HS-5 (cell line): ENCODE measurements at places on chromosomes 1 and 21.

GRCh38 chr1:18463984-18464664, 16.6 kb upstream of the KLHDC7A start:
- no peak for DNase-seq

DNA sequence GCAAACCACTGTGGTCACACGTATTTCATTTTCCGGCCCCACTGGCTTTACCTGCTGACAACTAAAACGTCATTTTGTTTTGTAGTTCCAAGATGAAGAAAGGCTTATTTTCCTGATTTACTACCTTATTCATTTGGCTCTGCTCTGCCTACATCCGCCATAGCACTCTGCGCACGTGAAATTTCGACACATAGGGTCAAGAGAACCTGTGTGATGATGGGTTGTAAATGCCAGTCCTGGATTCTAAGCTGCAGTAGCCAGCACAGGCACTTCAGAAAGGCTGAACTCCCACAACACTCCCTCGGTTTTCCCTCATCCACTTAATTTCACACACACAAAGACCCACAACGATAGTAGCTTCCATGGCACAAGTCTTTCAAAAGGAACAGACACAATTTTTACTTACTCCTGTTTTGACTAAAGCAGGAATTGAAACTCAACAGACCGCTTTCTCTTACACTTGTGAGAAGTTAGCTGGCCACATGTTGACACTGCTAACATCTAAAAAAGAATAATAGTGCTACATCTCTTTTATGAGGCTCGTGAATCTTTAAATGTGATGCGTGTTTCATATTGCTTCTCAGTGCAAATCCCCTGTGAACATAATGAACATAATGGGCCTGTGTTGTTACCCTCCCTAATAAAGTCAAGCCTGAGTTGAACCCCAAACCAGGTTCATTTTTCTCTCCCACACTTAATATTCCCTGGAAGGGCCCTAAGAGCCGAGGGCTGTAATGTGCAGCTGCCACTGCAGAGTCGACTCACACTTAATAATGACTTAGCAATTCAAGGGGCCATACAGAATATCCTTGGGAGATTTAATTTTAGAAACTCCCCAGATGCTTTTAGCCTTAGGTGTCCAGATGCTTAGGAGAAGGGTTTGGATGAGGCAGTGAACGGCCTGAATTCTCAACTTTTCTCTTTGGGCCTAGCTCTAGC, 1.5 kb upstream of the RUNX1 start:
- peak; percentile 32 for DNase-seq

DNA sequence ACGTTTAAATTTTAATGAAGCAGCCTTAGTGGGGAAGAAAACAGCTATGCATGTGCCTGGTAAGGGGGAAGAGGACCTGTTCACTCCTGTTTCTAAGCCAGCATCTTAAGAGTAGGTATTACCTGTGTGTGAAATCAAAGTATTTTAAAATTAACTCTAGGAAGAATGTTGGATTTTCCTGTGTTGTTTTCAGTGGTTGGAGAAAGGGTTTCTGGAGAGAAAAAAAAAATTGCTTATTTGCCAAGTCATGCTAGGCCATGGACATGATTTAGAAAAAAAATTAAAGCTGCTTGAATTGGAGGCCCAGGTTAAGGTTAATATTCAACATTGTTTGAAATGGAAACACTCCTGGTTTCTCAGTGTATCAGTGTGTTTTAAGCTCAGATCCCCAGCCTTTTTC, 42.9 kb upstream of the DNAJC6 start:
- no peak for DNase-seq

- no peak for DNase-seq
These were observed 146.3 kb downstream of the TSEN15 start for GRCh38 chr1:184197831-184198230.

- DNase-seq: no peak
These were observed 229.8 kb downstream of the DISC1 start for GRCh38 chr1:231856426-231856825.

- DNase-seq: no peak
These were observed 68.6 kb upstream of the HSPA13 start for GRCh38 chr21:14451546-14451945.

GRCh38 chr1:216843409-216843808, 120.2 kb upstream of the ESRRG start:
- DNase-seq: no peak

DNA sequence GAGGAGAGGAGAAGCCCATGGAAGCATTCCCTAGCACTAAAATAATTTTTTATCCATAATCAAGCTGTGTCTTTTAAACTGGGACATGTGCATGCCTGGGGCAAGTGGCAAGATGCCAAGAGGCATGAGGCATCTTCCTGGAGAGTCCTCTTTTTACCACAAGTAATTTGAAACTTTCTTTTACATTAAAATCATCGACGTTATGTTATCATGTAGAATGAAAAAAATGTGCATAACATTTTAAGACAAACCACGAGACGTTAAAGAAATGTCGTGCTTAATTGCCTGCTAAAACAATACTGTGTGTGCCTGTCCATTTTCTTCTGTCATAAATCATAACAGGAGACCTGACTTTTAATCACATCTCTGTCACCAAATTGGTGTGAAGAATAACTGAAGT, 1.5 kb downstream of the STYXL2 start:
- peak; percentile 43 for DNase-seq

- DNase-seq: no peak
These were observed 289.4 kb upstream of the ADGRL4 start for GRCh38 chr1:79295967-79296366.

- DNase-seq: no peak
These were observed 24.7 kb upstream of the LAMC1 start for GRCh38 chr1:182998482-182998881.

- DNase-seq: peak; percentile 18
These were observed 19.0 kb upstream of the L1TD1 start for GRCh38 chr1:62175568-62176179.

- no peak for DNase-seq
These were observed 10.7 kb downstream of the C1orf105 start for GRCh38 chr1:172431204-172431603.

DNA sequence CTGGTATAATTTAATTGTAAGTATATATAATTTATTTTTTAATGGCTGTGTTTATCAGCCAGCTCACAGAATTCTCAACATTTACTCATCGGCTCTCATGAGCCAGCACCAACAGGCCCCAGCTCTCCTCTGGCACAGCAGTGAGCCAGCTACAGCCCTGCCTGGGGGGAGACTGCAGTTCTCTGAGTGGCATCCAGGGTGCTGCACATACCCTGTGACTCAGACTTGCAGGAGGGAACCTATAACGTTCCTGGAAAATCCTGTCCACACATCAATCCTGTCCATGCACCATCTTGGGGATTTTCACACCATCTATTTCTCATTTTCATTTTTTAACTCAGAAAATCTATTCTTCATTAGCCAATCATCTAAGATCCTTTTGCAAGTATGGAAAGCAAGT, 36.5 kb downstream of the FHAD1 start:
- DNase-seq: no peak

GRCh38 chr1:27000817-27001460, 7.4 kb downstream of the TRNP1 start:
- DNase-seq: no peak
